ENCODE measurements at places on chromosomes 6 and 20. TPM values are rescaled to one million over a fixed set of nuclear protein-coding genes. Genes with fewer than 3 reads are reported as not detected.

C6orf52 gene
- not detected for total RNA-seq

HRH3 gene
- total RNA-seq: not detected

FAM162B gene
- 3.2 TPM for total RNA-seq

NHSL1 gene
- 7.2 TPM for total RNA-seq

ASIP gene
- not detected for total RNA-seq

IL17F gene
- total RNA-seq: not detected

TNXB gene
- total RNA-seq: under 0.01 TPM

TAGAP gene
- total RNA-seq: not detected
